ENCODE measurements at places on chromosomes 3 and 15. TPM values are rescaled to one million over a fixed set of nuclear protein-coding genes. Genes with fewer than 3 reads are reported as not detected.

DNA sequence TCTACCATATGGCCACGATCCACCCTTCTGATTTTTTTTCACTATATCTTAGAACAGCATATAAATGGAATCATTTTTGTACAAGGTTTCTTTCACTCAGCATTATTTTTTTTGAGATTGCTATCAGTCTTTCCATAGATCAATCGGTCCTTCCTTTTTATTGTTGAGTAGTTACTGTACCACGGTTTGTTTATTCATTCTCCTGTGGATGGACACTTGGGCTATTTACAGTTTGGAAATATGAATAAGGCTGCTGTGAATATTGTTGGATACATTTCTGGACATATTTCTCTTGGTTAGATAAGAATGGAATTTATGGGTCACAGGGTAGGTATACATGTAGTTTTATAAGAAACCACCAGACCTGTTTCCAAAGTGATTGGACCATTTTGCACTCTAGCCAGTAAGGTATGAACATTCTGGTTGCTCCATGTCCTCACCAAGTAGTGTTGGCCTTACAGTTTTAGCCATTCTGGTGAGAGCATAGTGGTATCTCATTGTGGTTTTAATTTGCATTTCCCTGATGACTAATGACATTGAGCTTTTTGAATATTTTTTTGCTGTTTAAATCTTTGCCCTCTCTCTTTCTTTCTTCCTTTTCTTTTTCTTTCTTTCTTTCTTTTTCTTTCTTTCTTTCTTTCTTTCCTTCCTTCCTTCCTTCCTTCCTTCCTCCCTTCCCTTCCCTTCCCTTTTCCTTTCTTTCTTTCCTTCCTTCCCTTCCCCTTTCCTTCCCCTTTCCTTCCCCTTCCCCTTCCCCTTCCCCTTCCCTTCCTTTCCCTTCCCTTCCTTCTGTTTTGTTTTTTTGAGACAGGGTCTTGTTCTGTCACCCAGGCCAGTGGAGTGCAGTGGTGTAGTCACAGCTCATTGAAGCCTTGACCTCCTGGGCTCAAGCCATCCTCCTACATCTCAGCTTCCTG lies 49.2 kb downstream of the LRRK1 start:
- no peak overlapping the region for H3K27ac ChIP-seq
- no peak overlapping the region for H3K4me3 ChIP-seq
- no peaks in the 10 kb centered on the region for H3K36me3 ChIP-seq
- no peaks in the 10 kb centered on the region for H3K4me1 ChIP-seq
- DNase-seq: no peak

The IL12A gene
- total RNA-seq: not detected

The CEP152 gene
- 19.7 TPM for total RNA-seq

GRCh38 chr3:141253326-141253725 lies 21.7 kb downstream of the PXYLP1 start:
- no peak overlapping the region for H3K27ac ChIP-seq
- DNase-seq: no peak
- H3K4me1 ChIP-seq: peaks cover 14% of the 10 kb centered on the region
- no peak overlapping the region for H3K4me3 ChIP-seq

The CCR1 gene
- 1.8 TPM for total RNA-seq

The ANKRD63 gene
- not detected for total RNA-seq

DNA sequence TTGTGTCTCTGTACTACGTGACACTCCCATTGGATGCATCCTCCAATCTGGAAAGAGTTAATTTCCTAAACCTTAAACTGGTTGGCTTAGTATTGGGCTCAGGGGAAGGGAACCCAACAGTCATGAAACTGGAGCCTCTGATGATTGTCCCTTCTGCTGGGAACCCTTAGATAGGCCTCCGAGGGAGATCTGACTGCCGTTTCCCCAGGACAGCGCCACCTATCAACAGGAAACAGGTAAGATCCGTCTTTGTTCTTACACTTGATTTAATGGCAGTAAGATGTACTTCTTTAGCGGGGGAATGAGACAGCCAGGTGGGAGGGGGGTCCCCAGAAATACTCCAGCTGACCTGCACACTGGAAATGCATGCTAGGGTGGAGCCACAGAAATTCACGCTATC lies 1749.6 kb downstream of the SI start:
- DNase-seq: no peak
- no peaks in the 10 kb centered on the region for H3K4me1 ChIP-seq
- H3K27me3 ChIP-seq: no peaks in the 10 kb centered on the region
- no peak overlapping the region for H3K4me3 ChIP-seq

The IL5RA gene
- total RNA-seq: 0.73 TPM

The C3orf85 gene
- not detected for total RNA-seq
